Psoas muscle (tissue), 8 donors: ENCODE measurements at places on chromosomes 12 and 14. TPM values are rescaled to one million over a fixed set of nuclear protein-coding genes. Genes with fewer than 3 reads are reported as not detected.

- no peak for DNase-seq
- no peak overlapping the region for H3K4me3 ChIP-seq
- no peaks in the 10 kb centered on the region for H3K4me1 ChIP-seq
- H3K36me3 ChIP-seq, result no peaks in the 10 kb centered on the region
These were observed 26.1 kb upstream of the APOLD1 start for GRCh38 chr12:12759234-12759915.

DNA sequence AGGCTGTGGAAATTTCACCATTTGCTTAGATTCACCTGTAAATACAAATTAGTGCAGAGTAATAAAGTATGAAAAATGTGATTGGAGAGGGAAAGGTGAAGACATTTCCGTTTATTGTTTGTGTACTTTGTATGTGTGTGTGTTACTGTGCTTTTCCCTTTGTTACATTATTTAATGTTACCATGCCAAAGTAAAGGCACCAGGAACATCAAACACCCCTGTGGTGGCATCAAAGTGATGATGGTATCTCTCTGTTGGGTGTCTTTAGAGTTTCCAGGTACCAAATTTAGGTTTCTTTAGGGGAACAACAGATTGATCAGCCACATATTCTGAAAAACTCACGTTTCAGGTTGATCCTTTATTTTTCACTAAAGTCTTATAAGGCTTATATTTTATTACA, 189.0 kb upstream of the FBXO33 start:
- H3K36me3 ChIP-seq, result no peaks in the 10 kb centered on the region
- no peak overlapping the region for H3K4me3 ChIP-seq
- no peaks in the 10 kb centered on the region for H3K27me3 ChIP-seq
- H3K27ac ChIP-seq, result no peak overlapping the region
- peaks cover 15% of the 10 kb centered on the region for H3K4me1 ChIP-seq

DNA sequence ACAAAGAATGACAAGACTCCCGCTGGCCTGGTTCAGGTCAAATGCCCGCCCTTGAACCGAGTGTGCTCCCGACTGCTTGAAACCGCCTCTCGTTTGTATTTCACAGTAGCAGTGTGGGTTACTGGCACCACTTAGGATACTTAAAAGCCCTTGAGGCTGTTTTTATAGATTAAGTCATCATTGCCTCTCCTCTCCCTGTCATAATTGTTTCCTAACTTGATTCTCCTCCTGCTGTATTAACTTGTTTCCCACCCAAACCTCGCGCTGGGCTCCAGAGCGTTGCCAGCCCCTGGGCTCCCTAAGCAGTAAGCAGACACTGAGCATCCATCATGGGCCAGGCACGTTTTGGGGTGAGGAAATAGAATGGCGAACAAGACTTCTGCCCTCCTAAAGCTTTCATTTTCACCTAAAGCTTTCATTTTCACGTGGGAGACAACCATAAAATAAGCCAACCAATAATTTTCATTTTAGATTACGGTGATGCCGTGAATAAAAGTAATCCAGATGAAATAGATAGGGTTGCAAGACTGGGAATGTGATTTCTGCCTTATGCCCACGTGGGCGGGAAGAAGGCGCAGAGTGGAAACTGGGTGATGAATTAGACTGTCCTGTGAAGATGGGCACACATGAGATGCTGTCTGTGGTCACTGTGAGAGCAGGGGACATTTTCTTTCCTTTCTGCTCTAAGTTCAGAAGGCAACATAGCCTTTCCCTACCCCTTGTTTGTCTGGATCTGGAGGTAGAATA, 97.5 kb downstream of the PPP2R5C start:
- no peak overlapping the region for H3K4me3 ChIP-seq
- DNase-seq, result no peak
- H3K27me3 ChIP-seq, result no peaks in the 10 kb centered on the region
- H3K27ac ChIP-seq, result no peak overlapping the region
- H3K36me3 ChIP-seq, result no peaks in the 10 kb centered on the region
- peaks cover 20% of the 10 kb centered on the region for H3K4me1 ChIP-seq

DNA sequence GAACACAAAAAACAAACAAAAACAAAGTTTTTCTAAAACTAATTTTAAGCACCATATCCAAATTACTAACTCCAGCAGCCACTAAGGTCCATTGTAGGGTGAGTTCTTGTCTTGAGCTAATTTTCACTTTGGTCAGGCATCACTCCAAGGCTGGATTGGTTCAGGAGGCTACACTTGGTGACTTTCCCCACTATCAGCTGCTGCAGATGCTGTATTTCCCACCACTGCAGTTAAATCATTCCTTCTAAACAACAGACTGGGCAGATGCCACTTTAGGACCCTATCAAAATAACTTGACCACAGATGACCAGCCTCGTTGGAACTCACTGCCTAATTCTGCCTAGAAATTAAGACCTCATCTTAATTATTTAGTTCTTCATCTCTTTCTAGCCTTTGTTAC, 140.5 kb downstream of the SLC16A7 start:
- no peaks in the 10 kb centered on the region for H3K36me3 ChIP-seq
- no peak for DNase-seq
- no peak overlapping the region for H3K4me3 ChIP-seq
- H3K27ac ChIP-seq, result no peak overlapping the region

DNA sequence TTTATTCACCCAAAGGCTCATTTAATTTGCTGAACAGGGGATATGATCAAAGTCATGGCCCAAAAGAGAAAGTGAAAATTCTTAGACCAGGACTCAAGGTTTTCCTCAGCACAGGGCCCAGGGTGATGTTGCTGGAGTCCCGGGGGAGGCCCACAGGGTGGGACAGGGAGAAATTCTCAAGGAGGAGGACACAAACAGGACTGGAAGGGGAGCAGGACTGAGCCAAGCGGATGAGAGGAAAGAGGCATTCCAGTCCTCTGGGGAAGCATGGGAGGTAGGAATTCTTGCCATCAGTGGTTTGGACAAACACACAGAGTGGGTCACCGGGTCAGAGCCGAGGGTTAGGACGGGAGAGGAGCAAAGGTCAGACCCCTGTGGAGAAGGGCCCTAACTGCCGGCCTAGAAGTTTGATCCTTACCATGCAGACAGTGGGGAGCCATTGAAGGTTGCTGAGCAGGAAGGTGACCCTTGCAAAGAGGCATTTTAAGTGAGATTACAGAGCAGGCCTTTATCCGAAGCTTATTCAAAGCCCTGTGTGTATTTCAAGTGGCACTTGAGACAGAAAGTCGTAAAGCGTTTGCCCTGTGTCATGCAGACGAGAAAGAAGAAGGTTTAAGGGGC, 68.4 kb upstream of the PTGR2 start:
- no peaks in the 10 kb centered on the region for H3K36me3 ChIP-seq
- no peak overlapping the region for H3K4me3 ChIP-seq
- peaks cover 64% of the 10 kb centered on the region for H3K4me1 ChIP-seq
- no peak for DNase-seq

- no peaks in the 10 kb centered on the region for H3K4me1 ChIP-seq
- no peak overlapping the region for H3K27ac ChIP-seq
- H3K27me3 ChIP-seq, result no peaks in the 10 kb centered on the region
These were observed 190.5 kb upstream of the DCN start for GRCh38 chr12:91373086-91373485.

DNA sequence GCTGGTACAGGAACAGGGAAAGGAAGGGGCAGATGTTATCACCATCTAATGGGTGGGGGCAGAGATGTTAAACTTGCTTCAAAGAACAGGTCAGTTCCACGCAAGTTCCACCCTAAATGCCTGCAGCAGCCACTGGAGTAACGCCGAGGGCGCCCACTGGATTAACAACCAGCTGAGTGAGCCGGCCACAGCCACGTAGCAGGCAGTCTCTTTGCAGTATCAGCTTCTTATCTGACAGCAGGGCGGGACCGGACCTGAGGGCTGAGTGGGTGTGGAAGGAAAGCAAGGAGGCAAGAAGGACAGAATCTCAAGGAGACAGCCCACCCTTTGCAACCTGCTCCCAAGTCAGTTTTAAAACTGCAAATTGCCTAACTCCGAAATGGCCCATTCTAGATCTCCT, 38.4 kb upstream of the FOXN3 start:
- no peaks in the 10 kb centered on the region for H3K36me3 ChIP-seq
- no peak overlapping the region for H3K27ac ChIP-seq
- no peaks in the 10 kb centered on the region for H3K27me3 ChIP-seq
- no peaks in the 10 kb centered on the region for H3K4me1 ChIP-seq

Gene RHNO1
- polyA plus RNA-seq, result 7.9 TPM

Gene WNK1
- 51.5 TPM for polyA plus RNA-seq

Gene EID3
- 0.56 TPM for polyA plus RNA-seq
